ENCODE measurements at places on chromosomes 1 and 21.

DNA sequence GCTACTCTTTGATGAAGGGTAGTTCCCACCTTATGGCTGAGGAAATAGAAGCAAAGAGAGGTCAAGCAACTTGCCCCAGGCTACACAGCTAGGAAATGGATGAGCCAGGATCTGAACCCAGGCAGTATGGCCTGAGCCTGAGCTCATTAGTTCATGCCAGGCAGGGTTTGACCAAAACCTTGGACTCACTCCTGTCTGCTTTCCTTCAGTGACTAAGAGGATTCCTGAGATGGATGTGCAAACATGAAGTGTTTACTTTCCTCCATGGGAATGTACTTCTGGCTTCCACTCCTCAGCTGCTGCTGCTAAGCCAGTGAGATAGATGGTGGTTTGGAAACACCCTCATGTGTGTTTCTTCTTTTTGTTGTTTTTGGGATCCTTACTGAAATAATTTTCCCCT lies 35.1 kb upstream of the ERRFI1 start:
- peak; percentile 94 for DNase-seq

- DNase-seq = peak; percentile 81
Observed at GRCh38 chr1:27959792-27960603, at the start of gene XKR8. Gene XKR8, plus strand, starts transcription at chr1:27959973. Its CDS starts 97 bp downstream, at chr1:27960070.

GRCh38 chr1:172142324-172142723 lies 278.2 kb upstream of the C1orf105 start:
- DNase-seq = no peak

- DNase-seq = peak; percentile 57
Observed at GRCh38 chr1:32334864-32335534, 1.0 kb downstream of the MARCKSL1 start.

DNA sequence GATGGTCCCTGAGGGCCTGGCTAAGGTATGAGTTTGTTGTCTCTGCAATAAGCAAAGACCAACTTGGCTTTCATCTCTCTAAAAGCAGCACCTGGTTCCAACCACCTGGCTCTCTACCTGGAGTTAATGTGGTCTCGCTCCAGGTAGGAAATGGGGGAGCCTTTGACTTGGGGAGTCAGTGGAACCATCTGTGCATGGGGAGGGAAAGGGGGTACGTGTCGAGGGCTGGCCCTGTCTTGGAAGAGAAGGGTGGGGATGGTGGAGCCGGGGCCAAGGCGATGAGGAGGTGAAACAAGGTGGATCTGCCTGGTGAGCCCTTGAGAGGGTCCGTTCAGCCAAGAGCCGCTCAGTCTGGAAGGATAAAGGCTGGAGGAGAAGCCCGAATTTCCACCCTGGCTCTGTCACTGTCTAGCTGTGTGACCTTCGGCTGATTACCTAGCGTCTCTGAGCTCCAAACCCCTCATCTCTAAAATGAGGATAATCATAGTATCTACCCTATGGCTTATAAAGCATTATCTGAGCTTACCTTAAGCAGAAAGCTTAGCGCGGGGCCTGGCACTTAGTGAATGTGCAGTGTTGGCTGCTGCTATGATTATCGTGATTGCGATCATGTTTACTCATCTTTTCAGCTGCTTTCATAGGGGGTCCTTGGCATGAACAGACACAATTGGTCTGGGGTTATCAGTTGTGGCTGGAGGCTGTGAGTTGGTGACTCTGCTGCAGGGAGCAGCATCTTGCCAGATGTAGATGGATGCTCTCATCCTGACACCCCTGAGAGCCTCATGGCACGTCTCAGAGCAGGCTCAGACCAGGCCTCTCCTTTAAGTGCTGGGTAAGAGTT lies 78.7 kb downstream of the ACTL8 start:
- DNase-seq = no peak

DNA sequence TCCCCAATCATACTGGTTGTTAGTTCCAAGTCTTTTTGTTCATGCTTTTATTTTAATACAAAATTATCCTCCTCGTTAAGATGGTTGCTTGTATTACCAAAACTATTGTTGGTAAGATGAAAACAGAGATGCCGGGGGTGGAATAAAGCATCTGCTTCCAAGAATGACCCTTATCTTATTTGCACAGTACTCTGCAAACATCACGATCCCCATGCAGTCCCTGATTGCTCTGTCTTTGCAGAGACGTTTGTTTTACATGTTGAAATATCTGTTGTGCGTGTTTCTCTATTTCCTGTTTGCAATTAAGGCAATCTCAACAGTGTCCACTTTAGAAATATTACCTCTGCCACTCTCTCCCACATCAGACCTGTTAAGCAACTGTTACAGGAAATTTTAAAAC lies 141.3 kb upstream of the NCAM2 start:
- no peak for DNase-seq

DNA sequence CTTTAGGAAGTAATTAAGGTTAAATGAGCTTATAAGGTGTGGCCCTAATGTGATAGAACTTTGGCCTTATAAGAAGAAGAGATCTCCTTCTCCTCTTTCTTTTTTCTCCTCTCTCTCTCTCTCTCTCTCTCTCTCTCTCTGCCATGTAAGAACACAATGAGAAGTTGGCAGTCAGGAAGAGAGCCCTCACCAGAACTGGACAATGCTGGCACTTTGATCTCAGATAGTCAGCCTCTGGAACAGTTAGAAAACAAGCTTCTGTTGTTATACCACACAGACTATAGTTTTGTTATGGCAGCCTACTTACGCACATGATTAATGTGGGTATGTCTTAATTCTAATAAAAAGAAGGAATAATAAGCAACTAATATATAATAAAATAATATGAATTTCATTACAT lies 444.2 kb upstream of the LRRC7 start:
- no peak for DNase-seq

- no peak for DNase-seq
Observed at GRCh38 chr1:59132295-59132694, 164.6 kb upstream of the FGGY start.

- no peak for DNase-seq
Observed at GRCh38 chr21:34994766-34995631, 54.1 kb downstream of the RUNX1 start.

DNA sequence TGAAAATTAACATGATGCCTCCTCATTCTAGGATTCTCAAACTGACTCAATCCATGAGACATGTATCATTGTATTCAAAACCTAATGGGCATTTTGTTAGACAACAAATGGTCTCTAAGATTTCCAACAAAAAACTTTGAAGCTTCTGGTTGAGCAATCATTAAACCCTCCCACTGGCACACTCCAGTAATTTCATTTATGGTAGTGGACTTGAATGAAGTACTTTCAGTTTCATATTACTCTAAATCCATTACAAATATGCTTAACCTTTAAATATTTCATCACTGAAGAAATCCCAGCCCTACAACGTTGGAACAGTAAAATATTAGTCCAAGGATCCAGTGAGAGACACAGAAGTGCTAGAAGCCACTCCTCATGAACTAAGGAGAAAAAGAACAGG lies 43.5 kb downstream of the GBP6 start:
- DNase-seq = no peak
